ENCODE measurements at places on chromosomes 5 and 9.

DNA sequence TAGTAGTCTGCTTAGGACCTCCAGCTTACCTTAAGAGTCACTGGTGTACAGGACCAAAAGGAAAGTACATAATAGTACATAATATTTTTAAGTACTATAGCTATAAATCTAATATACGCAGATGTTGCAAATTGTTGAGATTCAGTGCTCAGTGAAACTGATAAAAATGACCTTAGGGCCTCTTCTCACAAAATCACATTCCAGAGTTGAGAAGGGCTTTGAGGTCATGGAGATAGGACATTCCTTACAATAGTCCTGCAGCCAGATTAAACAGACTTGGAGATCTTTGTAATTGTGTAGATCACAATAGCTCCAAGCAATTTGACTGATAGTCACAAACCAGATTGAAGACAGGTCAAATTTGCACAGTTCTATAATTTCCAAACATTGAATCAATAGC lies 37.7 kb upstream of the PCSK1 start:
- DNase-seq, result peak; percentile 50

GRCh38 chr9:130731355-130731754 lies 37.8 kb downstream of the EXOSC2 start:
- no peak for DNase-seq

DNA sequence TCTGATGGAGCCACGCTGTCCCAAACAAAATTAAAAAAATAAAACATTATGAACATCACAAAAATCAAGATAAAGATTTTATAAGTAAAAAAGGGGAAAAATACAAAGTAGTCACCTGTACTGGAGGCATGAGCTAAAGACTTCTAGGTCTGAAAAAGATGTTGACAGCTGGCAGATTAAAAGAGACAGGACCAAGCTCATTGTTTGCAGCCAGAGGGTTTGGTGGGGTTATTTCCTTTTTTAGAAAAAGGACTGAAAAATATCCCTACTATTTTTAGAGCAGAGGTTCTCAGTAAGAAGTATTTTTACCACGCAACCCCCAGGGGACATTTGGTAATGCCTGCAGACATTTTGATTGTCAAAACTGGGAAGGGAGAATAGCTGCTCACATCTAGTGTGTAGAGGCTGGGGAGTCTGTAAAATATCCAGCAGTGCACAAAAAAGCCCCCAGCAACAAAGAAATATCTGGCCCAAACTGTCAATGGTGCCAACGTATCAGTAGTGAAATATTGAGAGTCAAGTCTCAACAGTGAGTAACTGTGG lies 353.4 kb downstream of the TLE1 start:
- no peak for DNase-seq

DNA sequence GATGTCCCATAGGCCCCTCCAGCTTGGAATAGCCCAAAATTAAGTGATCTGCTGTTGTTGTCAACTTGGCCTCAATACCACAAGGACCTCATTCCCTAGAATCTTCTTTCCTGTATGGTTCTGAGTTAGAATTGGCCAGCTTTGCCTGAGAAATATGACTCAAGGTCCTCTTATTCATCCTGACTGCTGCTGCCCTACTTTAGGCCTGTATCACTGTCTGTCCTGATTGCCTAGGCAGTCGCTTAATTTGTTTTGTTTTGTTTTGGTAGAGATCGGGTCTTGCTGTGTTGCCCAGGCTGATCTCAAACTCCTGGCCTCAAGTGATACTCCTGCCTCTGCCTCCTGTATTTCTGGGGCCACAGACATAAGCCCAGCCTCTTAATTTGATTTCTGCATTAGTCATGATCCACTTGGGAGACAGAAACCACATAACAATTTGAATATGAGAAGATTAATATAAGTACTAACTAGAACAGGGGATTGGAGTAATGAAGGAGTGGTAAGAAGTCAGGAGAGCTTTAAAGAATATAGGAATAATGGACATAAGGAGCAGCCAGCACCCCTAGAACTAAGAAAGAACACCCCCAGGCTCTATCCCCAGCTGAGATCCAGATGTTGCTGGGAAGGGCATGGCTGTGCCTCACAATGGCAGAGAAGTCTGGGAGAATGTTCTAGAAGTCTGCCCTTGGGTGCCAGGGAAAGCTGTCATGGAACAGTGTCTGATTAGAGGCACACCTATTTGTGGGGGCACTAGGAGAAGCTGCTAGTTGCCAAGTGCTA lies 4.6 kb downstream of the TEX53 start:
- DNase-seq, result no peak

GRCh38 chr5:58737671-58738070 lies 154.8 kb downstream of the RAB3C start:
- no peak for DNase-seq

Data from GM23338 (cell line).